ENCODE measurements at places on chromosomes 11 and 22.

DNA sequence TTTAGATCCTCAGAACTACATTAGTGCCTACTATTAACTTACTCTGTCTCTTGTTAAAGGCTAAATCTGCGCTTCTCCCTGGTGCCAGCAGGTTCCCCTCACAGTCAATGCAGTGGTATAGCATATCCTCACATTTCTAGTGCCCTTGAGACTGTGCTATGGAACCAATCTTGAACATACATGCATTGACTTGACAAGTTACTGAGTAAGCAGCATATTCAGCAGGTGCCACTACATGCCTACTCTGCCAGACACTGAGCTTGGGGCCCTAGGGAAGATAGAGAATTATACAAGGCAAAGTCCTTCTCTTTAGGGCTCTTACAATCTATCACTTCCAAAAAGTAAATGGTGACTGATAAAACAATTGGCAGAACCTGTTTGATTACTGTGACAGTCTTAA, 3.2 kb downstream of the FUT4 start:
- no peak for DNase-seq

DNA sequence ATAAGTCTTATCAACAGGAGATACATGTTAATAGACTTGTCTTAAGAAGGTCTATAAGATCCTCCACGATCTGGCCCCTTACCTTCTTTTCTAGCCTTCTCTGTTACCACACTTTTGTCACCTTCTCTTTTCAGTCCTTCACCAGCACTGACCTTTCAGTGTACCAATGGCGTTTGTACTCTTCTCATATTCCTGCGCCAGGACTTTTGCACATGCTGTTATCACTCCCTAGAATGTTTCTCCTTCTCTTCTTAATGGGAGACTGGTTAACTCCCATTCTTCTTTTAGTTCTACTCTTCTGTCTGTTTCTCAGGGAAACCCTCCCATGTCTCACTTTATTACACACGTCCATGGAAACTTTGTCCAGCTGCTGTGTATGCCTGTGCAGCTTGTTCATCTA, 4.4 kb upstream of the EED start:
- no peak for DNase-seq

DNA sequence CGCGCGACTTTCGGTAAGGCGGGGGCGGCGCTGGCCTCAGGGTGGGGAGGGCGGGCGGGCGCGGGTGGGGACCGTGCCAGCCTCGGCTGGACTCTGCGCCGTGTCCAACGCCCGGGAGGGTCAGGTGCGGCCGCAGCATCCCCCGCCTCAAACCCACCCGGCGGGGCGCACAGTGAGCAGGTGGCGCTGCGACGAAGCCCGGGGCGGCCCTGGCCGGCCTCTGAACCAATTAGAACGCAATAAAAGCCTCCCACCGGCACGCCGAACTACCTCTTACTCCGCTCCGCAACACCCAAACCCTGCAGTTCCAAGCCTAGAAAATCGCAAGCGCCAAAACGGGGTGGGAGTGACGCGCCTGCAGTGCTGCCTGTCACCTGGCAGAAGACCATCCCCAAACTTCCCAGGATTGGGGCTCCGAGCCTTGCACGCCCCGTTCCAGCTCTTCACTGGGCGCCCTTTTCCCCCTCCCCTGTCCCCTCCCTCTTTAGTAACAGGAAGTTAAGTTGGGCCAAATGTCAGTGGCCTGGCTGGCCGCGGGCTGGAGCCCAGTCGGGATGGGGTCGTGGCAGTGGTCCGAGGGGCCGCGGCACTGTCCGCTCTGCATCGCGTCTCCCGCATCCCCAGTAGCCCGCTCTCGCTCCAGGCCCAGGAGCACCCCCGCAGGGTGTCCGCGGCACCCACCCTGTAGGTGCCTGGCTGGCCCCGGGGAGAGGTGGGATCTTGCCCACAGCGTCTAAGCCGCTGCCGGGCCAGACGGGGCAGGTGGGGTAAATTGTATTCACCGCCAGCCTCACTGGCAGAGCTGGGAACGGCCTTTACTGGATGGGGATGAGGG, 541 bp downstream of the MICAL2 start:
- peak; percentile 65 for DNase-seq

DNA sequence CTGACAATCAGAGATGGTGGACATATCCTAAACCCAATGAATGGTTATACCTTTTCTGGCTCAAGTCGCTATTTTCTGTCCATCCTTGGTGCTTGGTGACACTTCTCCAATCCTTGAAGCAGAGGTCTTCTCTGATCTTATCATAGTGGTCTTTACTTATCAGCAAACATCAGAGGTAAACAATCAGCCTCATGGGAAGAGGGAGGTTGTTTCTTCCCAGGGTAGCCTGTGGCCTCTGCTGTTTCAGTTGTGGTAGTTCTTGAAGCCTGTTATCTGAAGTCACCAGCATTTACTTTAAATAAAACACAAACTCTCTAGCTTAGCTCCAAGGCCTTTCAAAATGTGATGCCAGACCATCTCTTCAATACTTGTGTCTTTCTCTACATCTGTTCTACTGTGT, 66.7 kb downstream of the RRM1 start:
- no peak for DNase-seq

DNA sequence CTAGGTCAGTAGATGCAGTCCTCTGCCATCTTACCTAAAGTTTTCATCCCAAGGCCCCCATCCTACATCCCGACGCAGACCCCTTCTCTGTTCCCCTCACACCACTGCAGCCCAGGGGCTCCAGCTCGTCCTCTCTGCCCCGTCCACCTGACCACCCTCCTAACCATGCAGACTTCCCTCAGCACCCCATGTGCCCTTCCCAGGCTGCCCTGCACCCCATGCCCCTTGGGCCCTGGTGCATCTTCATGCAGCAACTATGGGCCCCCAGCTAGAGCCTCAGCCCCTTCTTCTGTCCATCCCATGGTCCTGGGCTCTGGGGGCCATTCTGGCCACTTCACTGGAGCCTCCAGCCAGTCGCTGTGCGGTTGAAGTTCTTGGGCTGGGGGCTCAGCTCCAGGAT, 2.9 kb downstream of the PRR33 start:
- no peak for DNase-seq

- DNase-seq: no peak
Observed at GRCh38 chr22:30312053-30312452, 14.7 kb downstream of the TBC1D10A start.

DNA sequence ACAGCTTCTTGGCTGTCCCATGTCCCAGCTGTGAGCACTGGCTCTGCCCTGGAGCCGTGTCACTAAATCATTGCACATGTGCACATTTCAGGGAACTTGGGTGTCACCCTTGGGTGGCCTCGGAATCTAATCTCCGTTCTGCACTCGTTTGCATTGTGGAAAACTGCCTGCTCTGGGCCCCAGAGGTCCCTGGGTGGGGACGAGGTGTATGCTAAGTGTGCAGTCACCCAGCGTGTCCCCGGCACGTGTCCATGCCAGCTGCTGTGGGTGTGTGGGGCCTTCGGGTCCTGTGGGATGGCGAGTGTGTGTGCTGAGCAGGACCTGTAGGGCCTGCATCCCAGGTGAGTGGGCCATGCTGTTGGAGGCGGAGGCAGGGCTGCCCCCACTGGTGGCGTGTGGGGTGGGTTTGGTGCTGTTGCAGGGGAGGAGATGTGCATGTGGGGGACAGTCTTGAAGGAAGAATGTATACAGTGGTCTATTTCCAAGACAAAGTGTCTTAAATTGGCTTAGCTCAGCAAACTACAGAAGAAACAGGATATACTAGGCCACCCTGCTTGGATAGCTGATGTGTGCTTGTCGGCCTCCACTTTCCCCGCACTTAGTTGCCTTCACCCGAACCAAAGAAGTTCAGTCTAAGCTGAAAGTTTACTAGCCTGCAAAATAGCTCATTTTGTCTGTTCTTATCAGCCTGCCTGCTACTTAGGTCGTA, 14.6 kb downstream of the TANGO2 start:
- DNase-seq: no peak

DNA sequence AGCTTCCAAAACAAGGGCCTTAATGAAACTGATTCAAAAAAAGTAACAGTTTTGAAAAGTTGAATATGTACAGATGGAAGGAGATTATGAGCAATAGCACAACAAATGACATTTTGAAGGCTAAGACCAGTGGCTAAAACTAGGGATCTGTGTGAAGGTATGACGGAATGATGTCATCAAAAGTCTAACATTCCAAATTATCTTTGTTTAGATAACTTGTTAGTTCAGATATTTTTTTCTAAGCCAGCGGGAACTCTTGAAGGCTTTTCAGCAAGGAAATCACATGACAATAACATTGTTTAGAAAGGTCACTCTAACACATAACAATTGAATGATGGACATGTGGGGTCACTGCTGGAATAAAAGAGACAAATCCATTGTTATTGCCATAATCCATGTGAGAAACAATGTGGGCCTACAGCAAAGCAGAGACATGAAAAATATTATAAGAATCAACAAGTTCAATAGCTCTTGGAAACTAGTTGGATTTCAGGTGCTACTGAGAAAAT, 260.5 kb downstream of the CASP12 start:
- DNase-seq: no peak

DNA sequence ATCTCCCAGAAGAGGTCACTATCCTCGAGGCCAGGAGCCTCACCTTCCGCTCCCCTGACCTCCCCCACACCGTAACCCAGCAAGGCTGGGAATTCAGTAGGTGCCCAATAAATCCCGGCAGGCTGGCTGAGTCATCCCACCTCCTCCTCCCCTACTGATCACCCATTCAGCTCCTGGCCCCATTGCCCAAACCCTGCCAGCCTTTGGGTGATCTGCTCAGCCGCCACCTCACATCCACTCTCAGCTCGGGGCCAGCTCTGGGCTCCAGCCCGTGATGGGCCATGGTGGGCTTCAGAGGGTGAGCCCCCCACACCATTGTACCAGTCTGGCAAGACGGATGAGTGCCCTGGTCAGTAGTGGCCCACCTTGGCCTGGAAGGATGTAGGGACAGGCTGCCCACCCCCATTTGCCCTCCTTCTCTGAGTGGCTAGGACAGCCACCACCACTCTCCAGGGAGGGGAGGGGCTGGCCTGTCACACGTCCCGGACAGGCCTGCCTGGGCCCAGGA, 8.2 kb downstream of the TRPM5 start:
- DNase-seq: no peak

Measured in C1 segment of cervical spinal cord (tissue), 14 donors.